SHP77 (cell line): ENCODE measurements at places on chromosomes 4 and X.

DNA sequence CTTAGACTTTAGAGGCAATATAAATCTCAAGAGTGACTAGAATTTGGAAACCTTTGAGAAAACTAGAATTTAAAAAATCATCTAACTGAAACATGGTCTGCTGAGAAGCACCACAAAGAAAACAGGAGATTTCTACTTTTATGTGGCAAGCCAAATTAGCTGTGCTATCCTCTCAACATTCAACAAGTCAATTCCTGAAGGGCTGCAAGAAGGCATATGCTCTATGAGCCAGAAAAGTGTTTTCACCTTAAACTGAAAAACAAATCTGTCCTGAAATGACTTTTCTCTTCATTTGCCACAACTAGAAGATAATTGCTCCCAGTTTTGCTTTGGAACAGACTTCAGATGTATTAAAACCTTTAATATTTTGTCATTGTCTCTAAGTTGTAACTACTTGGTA is 263.2 kb upstream of the EDNRA start:
- DNase-seq, result no peak

DNA sequence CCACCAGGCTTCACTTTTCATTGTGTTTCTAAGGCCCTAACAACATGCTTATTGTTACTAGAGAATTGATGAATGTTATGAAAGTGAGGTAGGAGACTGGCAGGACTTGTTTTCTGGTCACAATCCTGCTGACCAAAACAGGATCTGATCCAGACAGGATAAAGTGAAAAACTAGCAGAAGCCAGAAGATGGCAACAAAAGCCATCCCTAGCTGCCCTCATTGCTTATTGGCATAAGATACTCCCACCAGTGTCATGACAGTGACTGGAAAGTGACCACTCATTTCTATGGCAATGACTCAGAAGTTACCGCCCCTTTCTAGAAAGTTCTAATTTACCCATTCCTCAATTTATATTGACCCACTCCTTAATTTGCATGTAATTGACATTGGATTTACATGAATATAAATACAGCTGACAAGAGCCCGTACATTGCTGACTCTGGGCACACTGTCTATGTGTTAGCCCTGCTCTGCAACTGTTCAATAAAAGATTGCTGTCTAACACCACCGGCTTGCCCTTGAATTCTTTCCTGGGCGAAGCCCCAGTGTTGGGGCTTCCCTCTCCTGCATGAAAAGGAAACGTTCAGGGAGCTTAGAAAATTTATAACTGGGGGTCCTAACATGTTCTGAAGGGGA is 30.0 kb upstream of the FGG start:
- DNase-seq, result no peak

GRCh38 chr4:7015383-7016035 is 27.7 kb upstream of the TADA2B start:
- no peak for DNase-seq

- DNase-seq, result no peak
Observed at GRCh38 chr4:184408021-184408683, 66.2 kb downstream of the IRF2 start.

- no peak for DNase-seq
Observed at GRCh38 chrX:44011506-44011905, 38.3 kb upstream of the NDP start.
